ENCODE measurements at places on chromosomes 7 and 10.

- DNase-seq: no peak
Observed at GRCh38 chr7:12821746-12822145, 134.3 kb downstream of the ARL4A start.

GRCh38 chr10:29392376-29393021 lies 103.6 kb downstream of the LYZL1 start:
- peak; percentile 23 for DNase-seq

DNA sequence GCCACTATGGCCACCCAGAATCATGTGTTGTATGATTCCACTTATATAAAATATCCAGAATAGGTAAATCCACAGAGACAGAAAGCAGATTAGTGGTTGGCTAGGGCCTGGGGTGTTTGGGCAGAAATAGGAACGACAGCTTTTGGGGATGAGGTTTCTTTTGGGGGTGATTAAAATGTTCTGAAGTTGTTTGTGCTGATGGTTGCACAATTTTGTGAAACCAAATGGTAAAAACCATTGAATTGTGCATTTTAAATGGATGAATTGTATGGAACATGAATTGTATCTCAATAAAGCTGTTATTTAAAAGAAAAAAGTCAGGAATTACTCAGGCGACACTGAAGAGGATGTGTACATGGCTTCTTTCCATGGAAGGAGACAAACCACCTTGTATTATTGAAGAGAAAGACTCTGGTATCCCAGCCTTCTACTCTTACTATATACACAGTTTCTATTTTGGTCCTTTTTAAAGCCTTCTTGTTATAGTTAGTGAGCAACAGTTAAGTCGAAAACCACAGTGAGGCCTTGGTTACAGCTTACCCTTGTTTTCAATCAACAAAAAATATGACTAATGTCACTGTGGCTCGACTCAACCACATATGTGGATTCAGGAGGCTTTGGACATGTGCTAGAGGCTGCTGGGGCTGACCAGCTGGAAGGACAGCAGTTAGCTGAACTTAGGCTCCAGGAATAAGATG lies 57.1 kb upstream of the KMT2E start:
- peak; percentile 29 for DNase-seq

DNA sequence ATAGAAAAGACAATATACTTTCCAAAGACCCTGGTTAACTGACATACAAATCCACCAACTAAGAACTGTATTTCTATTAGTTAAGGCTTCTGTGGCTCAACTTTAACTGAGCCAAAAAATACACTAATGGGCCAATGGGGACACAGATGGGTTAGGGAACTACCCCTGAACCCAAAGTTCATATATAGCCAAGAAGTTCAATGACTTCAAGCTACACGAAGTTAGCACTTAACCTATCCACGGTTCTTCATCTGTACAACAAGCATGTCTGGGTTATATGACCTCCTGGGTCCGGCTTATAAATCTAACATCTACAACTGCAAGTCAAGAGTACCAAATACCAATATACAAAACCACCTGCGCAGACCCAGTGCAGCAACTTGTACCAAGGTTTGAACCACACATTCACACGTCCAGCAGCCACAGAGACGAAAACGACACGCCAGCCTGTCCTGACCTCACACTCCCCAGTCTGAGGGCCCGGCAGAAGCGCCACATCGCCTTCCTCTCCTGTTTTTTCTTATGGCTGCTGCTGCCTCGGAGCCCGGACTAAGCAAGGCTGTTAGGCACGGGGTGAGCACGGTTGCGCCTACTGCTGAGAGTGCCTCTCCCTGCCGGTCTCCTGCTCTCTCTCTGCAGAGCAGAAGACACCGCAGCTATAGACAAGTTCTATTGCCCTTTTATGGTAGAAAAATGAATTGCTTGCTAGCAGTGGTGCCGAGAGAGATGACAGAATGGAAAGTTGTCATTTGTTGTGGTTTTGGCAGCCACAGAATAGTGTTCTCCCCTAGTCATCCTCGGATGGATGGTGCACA lies 86.3 kb downstream of the RNF216 start:
- no peak for DNase-seq

DNA sequence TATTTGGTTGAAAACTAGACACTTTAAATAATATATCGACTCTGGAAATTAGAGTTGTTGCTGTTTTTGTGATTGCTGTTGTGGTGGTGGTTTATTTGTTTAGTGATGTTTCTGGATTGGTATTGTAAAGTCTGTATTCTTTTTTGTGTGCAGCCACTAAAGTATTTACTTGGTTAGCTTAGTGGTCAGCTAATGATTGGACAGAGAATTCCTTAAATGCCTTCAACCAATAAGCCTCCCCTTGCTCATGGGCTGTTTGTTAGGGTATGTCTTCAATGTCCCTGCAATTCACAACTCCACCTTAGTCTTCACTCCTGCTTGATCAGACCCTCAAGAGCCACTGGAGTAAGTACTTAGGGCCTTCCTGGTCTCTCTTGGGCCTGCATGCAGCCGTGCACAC lies 71.0 kb downstream of the PAXIP1 start:
- no peak for DNase-seq

DNA sequence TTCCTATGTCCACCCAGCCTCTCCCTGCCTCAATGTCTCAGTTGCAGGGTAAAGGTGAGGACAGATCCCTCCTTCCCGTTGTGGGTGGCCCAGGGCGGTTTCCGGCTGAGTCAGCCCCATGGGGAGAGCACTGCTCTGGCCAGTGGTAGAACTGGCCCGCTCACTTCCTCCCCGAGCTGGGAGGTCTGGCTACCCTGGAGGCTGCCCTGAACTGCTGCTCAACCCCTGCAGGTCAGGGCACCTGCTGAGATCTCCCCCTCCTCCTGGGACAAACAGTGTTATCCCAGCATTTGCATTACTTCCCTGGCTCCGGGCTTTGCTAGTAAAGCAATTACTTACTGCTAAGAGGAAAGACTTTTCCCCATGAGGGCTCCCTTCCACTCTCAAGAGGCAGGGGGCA lies 21.4 kb upstream of the IMPDH1 start:
- no peak for DNase-seq

- DNase-seq: no peak
Observed at GRCh38 chr10:69856601-69857166, 55.0 kb downstream of the COL13A1 start.

- DNase-seq: no peak
Observed at GRCh38 chr10:80447436-80448190, 6.5 kb upstream of the TSPAN14 start.

- DNase-seq: no peak
Observed at GRCh38 chr7:146528581-146528980, 412.0 kb downstream of the CNTNAP2 start.

GRCh38 chr7:155922067-155922816 lies 110.0 kb upstream of the SHH start:
- DNase-seq: no peak

DNA sequence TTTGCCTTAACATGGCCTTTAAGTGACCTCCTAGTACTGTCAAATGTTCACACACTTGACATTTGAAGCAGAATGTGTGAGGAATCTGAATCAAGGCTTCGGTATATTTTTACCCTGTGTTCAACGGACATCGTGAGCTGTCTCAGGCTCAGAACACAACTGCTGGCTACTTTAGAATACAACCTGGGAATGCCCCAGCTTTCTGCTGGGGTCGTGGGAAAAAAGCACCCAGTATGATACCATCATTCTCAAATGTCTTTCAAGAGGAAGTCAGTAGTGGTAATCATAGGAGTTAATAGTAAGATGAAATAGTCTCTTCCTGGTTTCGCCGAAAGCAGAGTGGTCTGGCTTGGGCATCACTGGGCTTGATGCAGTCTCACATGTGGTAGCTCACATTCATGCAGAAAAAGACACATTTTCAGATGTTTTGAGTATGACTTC lies 67.2 kb downstream of the CREB5 start:
- DNase-seq: no peak

DNA sequence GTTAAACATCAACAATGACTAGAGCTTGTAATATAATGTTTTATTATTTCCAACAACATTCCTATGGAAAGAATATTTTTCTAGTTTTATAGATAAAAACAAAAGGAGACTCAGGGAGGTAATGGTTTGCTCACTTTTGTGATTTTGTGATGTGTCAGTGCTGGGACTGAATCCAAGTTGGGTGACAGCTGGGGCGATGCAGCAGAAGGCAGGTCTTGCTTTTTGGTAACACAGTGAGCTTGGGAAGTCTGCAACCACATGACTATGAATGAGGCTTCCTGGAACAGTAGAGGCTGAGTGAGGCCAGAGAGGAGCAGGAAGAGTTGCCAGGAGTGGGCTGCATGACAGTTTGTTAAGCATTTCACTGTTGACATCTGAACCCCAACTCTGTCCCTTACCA lies 4.9 kb upstream of the YKT6 start:
- DNase-seq: no peak

DNA sequence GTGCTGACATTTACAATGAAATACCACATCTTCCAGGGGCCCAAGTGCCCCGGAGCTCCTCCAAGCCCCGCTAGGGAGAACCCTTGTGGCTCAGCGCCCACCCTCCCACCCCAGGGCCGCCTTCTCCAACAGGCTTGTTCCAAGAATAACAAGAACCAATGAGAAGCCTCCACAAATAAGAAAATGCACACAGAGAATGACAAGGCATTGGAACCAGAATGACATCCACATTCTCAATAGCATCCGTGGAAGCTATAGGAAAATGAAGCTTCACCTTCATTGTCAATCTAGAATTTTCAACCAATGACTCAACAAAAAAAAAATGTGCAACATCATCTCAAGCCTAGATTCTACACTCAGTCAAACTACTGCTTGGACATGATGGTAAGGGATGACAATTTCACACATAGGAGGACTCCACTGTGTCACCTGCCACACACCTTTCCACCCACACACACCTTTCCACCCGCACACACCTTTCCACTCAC lies 50.4 kb upstream of the PPP2R2D start:
- no peak for DNase-seq
